Upper lobe of left lung (tissue), 6 donors: ENCODE measurements at places on chromosomes 6 and 20.
A peak's percentile ranks its signal among the peaks of the same experiment; 100 is the strongest.

GRCh38 chr6:17381424-17382147 is 11.8 kb upstream of the CAP2 start:
- no peak for DNase-seq

DNA sequence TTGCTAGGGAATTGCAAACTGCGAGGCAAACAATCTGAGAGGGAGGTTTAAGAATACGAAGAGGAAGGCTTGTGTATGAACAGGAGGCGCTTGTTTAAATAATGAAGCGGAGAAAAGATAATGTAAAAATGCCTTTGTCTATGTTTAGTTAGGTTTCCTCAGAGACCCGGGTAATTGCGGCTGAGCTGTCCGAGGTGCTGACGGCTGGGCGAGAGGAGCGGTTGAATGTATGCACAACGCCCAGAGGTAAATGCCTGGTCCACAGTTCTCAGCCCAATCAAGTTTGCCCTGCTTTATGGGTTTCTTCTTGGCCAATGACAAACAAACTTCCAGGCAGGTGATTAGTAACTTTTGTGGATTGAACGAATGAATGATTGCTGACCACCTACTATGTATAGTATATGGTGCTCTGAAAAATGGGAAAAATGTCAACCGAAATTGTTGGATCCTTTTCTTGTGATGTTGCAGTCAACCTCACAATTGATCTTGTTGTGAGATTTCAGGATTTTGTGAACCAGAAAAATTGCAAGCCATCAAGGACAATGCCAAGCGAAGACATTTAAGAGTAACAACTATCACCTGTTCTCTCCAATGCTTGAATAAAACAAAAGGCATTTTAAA is 38.3 kb upstream of the SLC32A1 start:
- peak; percentile 42 for DNase-seq

- no peak for DNase-seq
These were observed 37.9 kb upstream of the CCDC167 start for GRCh38 chr6:37537548-37537947.

DNA sequence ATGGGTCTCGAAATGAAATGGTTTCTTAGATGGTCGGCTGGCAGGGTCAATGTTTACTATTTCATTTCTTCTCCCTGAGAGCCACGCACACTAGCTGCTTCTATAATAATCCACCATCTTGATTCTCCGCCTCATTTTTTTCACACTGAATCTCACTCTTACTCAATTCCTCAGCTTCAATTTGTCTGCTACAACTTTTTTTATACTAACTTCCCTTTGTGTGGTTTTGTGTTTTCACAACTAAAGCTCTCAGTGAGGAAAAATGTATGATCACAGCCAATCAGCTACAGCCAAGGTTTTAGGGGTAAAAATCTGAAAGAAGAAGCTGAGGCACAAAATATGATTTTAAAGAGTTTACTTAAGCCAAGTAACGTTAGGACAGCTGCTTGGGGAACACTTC is 1309.4 kb downstream of the EPHA7 start:
- no peak for DNase-seq

DNA sequence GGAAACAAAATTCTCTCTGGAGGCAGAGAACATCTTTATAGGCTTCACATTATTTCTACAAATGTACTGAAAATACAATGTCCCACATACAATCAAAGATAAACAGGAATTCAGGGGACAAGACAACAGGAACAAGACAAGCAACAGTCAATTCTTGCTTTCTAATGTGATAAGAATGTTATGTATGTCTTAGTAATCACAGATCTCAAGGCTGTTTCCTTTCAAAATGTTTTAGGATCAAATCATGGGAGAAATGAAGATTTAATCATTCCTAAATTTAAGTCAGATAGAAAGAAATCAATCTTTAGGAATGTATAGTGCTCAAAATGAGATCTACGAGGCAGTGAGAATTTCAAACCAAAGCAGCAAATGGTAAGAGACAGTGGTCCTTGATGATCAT is 32.1 kb downstream of the NEDD9 start:
- DNase-seq, result no peak

GRCh38 chr20:39152126-39152525 is 190.0 kb downstream of the DHX35 start:
- no peak for DNase-seq

- DNase-seq, result no peak
These were observed 382 bp downstream of the SFT2D1 start for GRCh38 chr6:166341977-166342348.
